ENCODE measurements at places on chromosomes 5 and 9.

GRCh38 chr5:74145951-74146350 lies 494.6 kb downstream of the ENC1 start:
- DNase-seq: no peak

DNA sequence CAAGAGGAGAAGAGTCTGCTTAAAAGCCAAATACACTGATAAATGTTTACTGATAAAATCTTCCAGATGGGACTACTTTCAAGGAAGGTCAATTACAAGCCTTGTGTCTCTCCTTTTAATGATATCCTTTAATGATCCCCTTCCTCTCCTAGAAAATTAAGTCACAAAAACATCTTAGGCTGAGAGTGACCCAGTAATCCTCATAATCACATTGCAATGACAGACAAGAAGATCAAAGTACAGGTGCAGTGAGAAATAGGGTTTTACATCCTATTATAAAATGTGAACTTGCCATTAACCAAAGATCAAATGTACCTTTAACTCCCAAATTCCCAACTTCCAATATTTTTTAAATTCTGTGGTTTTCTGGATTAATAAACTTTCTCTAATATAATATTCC lies 514.8 kb downstream of the RAB3C start:
- no peak for DNase-seq

GRCh38 chr9:135515083-135515951 lies 5.9 kb upstream of the LCN1 start:
- no peak for DNase-seq

DNA sequence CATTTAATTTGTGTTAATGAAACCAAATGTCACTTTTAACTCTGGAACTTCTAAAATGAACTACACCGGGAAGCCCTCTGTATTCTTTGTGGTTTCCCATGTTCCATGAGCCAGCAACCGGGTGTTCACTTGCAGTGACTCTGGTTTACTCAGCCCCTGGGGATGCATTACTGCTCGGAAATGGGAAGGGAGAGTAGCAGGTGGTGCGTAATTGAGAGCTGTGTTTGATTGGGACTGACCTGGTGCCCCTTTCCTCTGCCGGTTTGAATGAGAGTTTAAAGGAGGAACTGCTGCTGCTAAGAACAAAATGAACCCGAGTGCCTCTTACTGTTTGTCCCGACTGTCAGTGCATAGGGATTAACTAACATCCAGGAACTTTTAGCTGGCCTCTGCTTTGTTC lies 100.1 kb upstream of the DHFR start:
- DNase-seq: peak; percentile 65
